Aorta (tissue), 5 donors: ENCODE measurements at places on chromosomes 16 and 17. TPM values are rescaled to one million over a fixed set of nuclear protein-coding genes. Genes with fewer than 3 reads are reported as not detected.
A peak's percentile ranks its signal among the peaks of the same experiment; 100 is the strongest.

The ADAM11 gene
- total RNA-seq = 1.4 TPM

- DNase-seq = no peak
Observed at GRCh38 chr17:921161-921560, 58.4 kb downstream of the NXN start.

- DNase-seq = no peak
Observed at GRCh38 chr16:56591377-56592060, 2.2 kb downstream of the MT3 start.

DNA sequence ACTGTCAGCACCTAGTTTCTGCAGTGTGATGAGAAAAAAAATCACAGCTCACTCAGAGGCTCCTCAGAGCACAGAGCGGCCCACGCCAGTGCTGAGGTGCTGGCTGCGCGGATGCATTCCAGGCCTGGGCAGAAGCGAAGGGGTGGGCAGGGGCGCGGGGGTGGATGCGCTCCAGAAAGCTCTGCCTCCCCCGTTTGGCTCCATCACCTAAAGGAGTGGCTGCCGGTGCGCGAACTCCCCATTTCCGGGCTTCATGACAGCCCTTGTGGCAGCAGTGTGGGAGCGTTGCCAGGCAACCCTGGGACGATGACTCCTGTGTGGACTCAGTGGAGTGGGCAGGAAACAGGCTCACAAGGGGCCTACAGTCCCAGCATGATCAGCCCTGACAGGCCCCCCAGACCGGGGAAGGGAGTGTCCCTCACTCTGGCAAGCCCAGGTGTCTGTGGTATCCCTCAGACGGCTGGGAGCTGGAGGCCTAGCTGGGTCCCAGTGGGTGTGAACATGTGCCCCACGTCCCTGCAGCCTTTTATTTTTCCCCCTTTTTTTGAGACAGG is 32.8 kb upstream of the NUDT16L1 start:
- peak; percentile 73 for DNase-seq

DNA sequence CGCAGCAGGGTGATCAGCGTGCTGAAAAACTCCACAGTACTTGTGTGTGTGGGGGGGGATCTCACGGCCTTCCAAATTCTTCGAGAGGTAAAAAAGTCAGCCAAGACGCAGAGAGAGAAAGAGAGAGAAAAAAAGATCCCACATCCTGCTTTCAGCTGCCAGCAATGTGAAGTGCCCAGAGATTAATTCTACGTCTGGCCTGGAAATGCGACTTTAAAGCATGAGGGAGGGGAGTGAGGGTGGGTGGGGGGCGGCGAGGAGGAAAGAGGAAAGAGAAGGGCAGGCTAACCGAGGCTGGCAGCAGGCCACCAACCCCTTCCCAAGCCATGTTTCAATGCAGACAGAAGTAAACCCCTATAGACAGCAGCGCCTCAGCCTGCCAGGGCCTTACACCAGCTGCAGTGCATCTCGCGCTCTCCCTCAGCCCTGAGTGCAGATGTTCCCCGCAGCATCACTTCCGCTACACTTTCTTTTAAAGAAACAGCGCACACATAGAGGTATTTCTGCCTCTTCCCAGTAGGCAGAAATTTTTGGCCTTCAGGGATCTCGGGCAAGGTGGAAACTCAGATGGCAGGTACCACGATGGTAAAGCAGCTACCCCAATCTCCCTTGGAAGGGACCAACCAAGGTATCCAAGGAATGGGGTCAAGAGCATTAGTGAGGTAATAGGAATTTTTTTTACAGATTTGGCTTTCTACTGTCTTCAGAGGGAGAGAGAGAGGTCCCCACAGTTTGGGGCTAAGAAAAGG is 87.8 kb downstream of the SMG6 start:
- peak; percentile 84 for DNase-seq

DNA sequence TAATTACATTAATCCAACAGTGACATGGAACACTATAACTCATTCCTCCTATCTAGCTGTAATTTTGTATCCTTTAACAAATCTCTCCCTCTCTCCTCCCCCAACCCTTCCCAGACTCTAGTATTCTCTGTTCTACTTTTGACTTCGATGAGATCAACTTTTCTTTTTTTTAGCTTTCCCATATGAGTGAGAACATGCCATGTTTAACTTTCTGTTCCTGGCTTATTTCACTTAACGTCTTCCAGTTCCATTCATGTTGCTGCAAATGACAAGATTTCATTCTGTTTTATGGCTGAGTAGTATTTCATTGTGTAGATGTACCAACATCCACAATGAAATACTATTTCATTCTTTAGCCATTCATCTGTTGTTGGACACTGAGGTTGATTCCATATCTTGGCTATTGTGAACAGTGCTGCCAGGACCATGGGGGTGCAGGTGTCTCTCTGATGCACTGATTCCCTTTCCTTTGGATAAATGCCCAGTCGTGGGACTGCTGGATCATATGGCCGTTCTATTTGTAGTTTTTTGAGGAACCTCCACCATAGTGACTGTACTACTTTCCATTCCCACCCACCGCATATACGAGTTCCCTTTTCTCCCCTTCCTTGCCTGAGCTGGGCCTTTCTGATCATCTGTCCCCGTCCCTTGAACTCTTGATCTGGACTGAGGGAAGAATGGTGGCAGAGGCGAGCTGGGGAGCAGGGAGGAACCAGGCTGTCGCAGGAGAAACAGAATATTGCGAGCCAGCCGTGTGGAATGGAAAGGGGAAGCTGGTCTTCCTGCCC is 7.7 kb upstream of the CEP295NL start:
- DNase-seq = no peak

GRCh38 chr16:67441907-67442306 is 11.0 kb downstream of the HSD11B2 start:
- no peak for DNase-seq

The CXCL16 gene
- total RNA-seq = 35.9 TPM

DNA sequence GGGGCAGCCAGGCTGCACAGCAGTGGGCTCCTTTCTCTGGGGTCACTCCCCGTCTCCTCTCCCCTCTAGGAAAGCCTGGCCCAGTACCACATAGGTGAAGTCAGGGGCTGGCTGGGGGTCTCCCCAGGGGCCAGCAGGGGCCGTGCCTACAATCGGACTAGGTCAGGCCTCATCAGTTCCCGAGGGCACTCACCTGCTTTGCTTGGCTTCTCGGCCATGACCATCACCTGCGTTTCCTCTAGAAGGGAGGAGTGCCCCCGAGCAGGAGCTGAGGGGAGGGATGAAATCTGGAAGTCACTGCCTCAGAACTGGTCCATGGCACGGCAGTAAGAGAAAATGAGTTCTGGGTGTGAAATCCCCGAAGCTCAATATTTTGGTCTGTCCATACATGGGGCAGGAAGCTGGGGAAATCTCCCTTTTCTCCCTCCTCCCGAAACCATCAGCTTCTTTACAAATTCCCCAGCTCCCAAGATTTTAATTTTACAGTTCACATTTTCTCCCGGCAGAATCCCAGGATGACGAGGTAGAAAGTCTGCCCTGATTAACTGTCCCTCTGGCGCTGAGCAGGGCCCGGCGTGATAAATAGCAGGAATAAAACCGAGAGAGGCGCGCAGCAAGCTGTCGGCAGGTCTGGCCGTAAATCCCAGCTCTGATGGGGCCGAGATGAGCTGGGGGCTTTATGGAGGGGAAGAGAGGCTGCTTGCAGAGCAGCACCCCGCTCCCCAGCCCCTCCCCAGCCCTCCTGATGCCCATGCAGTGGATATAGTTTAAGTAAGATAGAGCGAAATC is 172.1 kb downstream of the RBFOX3 start:
- DNase-seq = no peak

DNA sequence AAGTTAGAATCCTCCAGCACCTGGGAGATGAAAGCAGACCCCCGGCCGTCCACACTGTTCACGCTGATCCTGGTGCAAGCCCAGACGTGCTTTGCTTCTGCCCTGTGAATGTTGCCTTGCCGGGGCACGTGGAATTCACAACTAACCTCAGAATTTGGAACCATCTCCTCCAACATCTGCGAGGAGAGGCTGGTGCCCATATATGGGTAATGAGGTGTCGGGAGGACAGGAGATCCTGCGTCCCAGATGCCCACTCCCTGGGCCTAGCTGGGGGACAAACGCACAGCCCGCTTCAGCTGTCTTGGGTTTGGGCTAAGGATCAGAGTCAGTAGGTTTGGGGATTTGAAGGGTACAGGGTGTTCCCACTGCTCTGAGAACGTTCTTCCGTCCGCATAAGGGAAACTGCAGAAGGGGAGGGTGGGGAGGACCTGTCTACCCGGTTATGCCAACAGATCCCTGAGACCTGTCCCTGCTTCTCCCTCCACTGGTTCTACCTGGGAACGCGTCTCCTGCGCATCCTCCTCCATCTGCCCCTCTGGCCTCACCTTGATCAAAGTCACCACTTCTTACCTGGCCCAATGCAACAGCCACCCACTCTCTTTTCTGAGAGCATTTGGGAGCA is 14.1 kb downstream of the PPL start:
- DNase-seq = no peak

DNA sequence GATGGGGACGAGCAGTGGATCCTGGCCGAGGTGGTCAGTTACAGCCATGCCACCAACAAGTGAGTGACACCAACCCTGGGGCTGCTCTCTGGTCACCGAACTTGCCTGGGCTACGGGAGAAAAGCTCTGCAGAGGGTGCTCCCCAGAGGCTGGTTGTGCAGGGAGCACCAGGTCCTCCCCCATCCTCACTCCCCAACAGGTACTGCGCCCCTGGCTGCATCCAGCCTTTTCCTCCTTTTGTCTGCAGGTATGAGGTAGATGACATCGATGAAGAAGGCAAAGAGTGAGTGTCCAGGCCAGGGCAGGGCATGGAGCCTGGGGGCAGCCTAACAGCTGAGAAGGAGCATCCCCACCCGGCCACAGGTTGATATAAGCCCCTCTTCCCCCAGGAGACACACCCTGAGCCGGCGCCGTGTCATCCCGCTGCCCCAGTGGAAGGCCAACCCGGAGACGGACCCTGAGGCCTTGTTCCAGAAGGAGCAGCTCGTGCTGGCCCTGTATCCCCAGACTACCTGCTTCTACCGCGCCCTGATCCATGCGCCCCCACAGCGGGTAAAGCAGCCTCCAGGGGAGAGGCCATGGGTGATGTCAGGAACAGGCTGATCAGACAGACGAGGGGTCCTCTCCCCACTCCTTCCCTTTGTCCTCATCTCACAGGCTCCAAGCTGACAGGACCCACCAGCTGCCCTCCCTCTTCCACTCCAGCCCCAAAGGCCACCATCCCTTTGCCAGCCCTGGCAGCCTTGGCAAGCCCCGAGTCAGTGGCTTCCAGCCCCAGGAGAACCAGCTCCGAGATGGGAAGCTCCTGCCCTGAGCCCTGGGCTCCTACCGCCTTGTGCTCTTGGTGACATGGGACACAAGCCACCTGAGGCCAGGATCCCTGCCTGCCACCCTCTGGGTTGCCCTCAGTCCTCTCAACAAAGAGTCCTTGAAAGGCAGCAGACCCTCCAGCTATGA is 6.2 kb downstream of the SULT1A2 start:
- no peak for DNase-seq
